ENCODE measurements at places on chromosomes 12 and 14. TPM values are rescaled to one million over a fixed set of nuclear protein-coding genes. Genes with fewer than 3 reads are reported as not detected.

Gene TAS2R20
- total RNA-seq, result 1.8 TPM

Gene CLSTN3
- 138 TPM for total RNA-seq

Gene PIWIL1
- total RNA-seq, result not detected

Gene LALBA
- not detected for total RNA-seq

Gene ETNK1
- 23.7 TPM for total RNA-seq

Gene NOVA1
- 4.5 TPM for total RNA-seq

Gene DCN
- total RNA-seq, result 16.2 TPM

Gene PLEKHD1
- not detected for total RNA-seq

Gene CLEC2B
- total RNA-seq, result 51.1 TPM

Gene MOAP1
- total RNA-seq, result 19.5 TPM

Gene PLBD1
- 0.23 TPM for total RNA-seq

Gene AP5M1
- 27.9 TPM for total RNA-seq

Gene EMP1
- 744 TPM for total RNA-seq

Gene TPH2
- total RNA-seq, result not detected

Gene DNAI7
- not detected for total RNA-seq

Gene EML1
- total RNA-seq, result 42.0 TPM

Gene SERPINA10
- total RNA-seq, result not detected

Gene NGB
- total RNA-seq, result not detected

Gene TAS2R8
- not detected for total RNA-seq

Gene PGF
- total RNA-seq, result 529 TPM

Gene MANSC4
- not detected for total RNA-seq

Gene SLC4A8
- 3.4 TPM for total RNA-seq

Gene SERPINA5
- total RNA-seq, result 0.29 TPM

Gene GALNT6
- 102 TPM for total RNA-seq

Gene KCNH3
- not detected for total RNA-seq
